B cell (primary cell): ENCODE measurements at places on chromosomes 5 and 9. TPM values are rescaled to one million over a fixed set of nuclear protein-coding genes. Genes with fewer than 3 reads are reported as not detected.

GRCh38 chr5:73032635-73033034 is 76.8 kb downstream of the FCHO2 start:
- no peak for DNase-seq

DNA sequence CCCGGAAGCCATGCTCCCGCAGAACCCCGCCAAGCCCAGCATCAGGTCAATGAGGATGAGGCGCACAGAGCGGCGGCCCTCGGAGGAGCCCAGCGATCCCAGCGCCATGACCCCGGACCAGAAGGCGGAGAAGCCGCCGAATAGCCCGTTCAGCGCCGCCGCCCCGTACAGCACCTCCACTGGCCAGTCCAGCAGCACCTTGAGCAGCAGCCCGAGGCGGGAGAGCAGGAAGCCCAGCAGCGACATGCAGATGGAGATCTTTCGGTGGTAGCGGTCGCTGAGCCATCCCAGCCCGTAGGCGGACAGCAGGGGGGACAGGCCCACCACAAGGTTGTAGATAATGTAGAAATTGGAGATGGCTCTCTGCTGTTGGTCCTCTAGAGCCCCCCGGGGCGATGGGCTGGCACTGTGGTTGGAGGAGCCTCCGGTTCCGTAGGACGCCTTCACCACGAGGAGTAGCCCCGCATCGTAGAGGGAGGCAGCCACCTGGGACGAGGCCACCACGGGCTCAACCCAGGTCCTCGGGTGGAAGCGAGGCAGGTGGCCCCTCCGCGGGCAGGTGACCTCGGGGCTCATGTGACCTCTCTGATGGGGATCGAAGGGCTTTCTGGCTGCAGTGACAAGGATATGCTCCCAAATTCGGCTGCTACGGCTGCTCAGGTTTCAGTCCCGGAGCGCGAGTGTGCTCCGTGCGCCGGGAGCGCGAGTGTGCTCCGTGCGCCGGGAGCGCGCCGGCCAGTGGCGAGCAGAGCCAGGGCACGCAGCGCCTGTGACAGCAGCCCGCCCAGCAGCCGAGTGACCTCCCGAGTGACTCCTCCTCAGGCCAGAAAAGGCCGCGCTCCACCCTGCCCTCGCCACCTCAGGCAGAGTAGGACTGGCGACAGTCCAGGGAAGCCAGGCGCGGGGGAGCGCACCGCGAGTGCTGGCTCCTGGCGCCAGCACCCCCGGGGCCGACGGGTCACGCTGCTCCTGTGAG is at the start of gene SLC46A2:
Gene SLC46A2 (minus strand): TSS at position 771 of the 976 bp plus-strand sequence. CDS start 195 bp downstream, at position 576.
- DNase-seq = no peak

- no peak for DNase-seq
Measured at GRCh38 chr9:105360344-105360743, 87.5 kb upstream of the FSD1L start.

DNA sequence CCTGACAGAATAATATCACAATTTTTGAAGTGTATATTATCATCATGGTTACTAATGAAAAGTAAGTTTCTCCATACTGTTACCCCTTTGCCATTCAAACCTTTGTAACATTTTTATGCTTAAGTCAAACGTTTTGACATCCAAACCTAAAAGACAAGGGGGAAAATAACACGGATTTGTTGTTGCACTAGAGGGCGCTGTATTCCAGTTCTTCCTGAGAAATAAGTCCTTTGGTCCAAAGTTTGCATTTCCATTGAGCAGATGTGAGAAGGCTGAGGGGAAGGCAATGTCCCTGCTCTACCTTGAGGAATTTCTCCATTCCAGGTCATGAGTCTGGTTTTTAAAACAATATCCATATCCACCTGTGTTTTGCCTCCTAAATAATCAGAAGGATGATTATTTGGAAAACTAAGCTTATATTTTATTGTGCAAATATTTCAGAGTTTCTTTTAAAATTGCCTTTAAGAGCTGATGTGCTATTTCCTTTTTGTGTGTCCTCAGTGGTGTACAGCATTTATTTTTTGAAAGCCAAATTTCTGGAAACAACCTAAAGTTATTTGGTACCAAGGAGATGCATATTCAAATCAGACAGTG is 9.7 kb downstream of the LECT2 start:
- peak; percentile 43 for DNase-seq

DNA sequence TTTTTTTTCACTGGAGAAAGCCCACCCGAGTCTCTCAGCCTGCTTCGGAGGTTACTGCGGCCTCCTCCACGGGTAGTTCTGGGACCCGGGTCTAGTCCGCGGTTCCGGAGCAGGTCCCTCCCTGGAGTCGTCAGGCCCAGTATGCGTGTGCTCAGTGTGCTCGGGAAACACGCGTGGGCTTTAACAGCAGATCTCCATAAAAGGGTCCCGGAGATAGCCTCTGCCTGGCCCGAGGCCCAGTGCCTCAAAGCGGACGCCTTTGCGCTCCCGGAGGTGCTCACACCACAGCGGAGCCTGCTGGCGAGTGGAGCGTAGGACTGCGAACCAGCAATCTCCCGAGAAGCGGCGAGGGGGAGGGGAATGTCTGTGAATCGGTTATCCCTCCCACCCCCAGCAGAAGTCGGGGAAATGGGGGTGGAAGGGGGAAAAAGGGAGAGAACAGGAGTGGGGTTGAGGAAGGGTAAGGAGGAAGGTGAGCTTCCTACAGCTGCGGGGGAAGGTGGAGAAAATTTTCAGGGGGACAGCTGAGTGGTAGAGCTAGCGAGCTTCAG is 28.7 kb downstream of the CDKN2A start:
- peak; percentile 72 for DNase-seq

DNA sequence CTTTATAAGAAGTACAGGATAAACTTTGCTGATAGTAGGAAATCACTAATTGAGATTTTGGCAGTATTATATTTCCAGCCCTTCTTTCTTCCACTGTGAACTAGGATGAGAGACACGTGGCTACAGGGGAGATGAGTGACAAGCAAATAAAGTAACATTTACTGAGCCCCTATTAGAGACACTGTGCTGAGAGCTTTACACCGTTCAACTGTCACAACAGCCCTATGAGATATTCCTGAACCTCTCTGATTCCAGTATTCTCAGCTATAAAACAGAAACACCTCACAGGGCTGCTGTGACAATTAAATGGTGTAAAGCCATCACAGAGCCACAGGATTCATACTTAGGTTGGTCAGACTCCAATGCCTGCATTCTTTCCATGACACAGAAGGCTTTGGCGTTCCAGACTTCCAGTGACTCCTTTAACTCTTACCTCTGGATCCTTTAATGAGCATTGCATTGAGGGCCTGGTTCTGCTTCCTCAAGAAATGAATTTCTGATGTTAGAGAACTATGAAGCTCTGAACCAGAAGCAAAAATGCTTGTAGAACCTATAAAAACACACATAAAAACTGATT is 169.0 kb downstream of the CDK5RAP2 start:
- DNase-seq = no peak

GRCh38 chr5:124057724-124058231 is 545.8 kb downstream of the CSNK1G3 start:
- DNase-seq = no peak

DNA sequence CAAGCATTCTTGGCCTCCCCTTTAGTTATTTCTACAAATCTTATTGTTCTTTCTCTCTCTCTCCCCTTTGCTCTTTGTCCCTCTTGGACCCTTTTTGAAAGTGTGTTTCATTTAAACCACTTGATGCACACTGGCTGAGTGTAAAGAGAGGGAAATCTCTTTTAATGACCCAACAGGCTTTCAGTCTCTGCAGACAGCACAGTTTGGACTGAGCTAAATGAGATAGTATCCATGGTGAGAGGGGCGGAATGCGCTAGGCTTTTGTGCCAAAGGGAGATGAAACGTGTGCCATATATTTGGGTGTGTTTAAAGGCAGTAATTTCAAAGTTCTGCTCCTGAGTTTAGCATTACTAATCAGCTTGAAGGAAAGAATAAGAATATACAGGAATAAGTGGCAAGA is 184.9 kb downstream of the PCSK1 start:
- DNase-seq = no peak

GRCh38 chr5:179720222-179720621 is 12.4 kb upstream of the MAML1 start:
- DNase-seq = no peak

DNA sequence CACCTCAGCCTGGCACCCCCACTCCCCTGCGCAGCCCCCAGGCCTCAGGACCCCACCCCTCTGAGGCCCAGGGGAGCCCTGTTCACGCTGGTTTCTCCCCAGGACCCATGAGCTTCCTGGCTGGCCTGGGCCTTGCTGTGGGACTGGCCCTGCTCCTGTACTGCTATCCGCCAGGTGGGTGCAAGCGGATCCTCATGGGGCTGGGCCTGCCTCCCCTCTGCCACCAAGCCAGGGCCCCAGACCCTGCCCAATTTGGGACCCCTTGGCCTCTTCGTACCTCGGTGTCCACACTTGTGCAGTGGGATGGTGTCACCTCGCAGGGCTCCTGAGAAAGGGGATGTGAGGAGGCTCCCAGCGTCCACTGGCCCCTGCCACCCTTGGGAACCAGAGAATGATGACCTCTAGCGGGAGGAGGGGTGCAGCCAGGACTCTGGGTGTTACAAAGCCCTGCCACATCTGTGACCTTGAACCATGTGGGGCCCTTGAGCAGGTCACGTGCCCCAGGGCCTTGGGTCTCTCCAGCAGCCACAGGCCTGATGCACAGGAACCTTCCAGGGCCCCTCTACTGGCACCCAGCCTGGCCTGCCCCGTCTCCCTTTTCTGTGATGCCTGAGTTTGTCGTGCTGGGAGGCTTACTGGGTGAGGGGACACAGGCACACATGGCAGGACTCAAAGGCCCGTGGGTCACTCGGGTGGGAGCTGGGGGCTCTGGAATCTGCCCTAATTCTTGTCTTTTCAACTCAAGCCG is 16.3 kb downstream of the CARD19 start:
- no peak for DNase-seq

The CAVIN4 gene
- total RNA-seq = 0.17 and 0.19 TPM in 2 replicates

The PCDHA1 gene
- not detected in 2 replicates for total RNA-seq

The ROPN1L gene
- total RNA-seq = 0.34 and 0.91 TPM in 2 replicates

The KIAA0825 gene
- 2.7 and 3.0 TPM in 2 replicates for total RNA-seq

The C1QTNF2 gene
- not detected in 2 replicates for total RNA-seq

The CCNJL gene
- total RNA-seq = 0.36 and 0.67 TPM in 2 replicates
